ENCODE measurements at places on chromosomes 12 and 14.

DNA sequence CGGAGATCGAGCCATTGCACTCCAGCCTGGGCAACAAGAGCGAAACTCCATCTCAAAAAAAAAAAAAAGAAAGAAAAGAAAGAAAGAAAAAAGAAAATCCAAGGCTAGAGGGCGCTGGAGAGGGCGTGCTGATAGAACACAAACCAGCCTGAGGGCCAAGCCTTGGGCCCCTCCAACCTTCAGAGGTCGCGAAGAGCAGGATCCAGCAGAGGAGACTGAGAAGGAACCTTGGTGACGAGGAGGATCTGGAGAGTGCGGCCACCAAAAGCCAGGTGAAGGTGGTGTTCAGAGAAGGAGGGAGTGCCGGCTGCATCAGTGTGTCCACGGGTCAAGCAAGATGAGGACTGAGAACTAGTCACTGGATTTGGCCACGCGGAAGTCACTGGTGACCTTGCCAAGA, 4.1 kb upstream of the DYNC1H1 start:
- H3K4me1 ChIP-seq = no peaks in the 10 kb centered on the region
- H3K4me3 ChIP-seq = no peak overlapping the region
- DNase-seq = no peak
- H3K27ac ChIP-seq = no peak overlapping the region
- no peaks in the 10 kb centered on the region for H3K36me3 ChIP-seq

GRCh38 chr12:2165021-2165420, 112.2 kb downstream of the CACNA1C start:
- H3K4me1 ChIP-seq = no peaks in the 10 kb centered on the region
- no peak overlapping the region for H3K4me3 ChIP-seq
- H3K27me3 ChIP-seq = no peaks in the 10 kb centered on the region
- H3K27ac ChIP-seq = no peak overlapping the region

- DNase-seq = no peak
- H3K4me1 ChIP-seq = no peaks in the 10 kb centered on the region
- H3K27me3 ChIP-seq = no peaks in the 10 kb centered on the region
- H3K4me3 ChIP-seq = no peak overlapping the region
Measured at GRCh38 chr12:132404951-132405741, 75.8 kb upstream of the GALNT9 start.

DNA sequence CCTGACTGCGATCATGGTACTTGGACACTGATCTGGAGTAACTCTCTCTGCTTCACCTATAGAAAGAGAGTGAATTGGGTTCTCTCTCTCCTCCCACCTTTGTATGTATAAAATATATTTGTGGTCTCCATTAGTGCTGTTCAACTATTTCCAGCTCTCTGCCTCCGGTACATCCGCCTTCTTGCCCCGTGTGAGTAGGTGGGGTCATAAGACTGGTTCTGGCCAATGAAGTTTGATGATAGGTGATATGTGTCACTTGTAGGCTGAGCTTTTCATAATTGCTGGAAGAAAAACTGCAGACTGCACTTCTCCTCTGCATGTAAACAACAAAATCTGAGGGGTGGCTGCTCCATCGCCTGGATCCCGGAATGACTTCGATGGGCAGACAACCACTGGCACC, 210.4 kb downstream of the EXOC5 start:
- H3K27ac ChIP-seq = no peak overlapping the region
- no peak overlapping the region for H3K4me3 ChIP-seq
- H3K4me1 ChIP-seq = no peaks in the 10 kb centered on the region
- H3K36me3 ChIP-seq = no peaks in the 10 kb centered on the region
- DNase-seq = no peak

- DNase-seq = peak; percentile 14
- no peaks in the 10 kb centered on the region for H3K36me3 ChIP-seq
- H3K4me3 ChIP-seq = peak overlapping the region; percentile 89
- no peaks in the 10 kb centered on the region for H3K4me1 ChIP-seq
Measured at GRCh38 chr14:93332397-93332852, 411 bp downstream of the BTBD7 start.

- H3K4me1 ChIP-seq = no peaks in the 10 kb centered on the region
- H3K36me3 ChIP-seq = no peaks in the 10 kb centered on the region
- H3K27ac ChIP-seq = no peak overlapping the region
- DNase-seq = no peak
Measured at GRCh38 chr12:71748081-71748850, 6.4 kb upstream of the RAB21 start.

DNA sequence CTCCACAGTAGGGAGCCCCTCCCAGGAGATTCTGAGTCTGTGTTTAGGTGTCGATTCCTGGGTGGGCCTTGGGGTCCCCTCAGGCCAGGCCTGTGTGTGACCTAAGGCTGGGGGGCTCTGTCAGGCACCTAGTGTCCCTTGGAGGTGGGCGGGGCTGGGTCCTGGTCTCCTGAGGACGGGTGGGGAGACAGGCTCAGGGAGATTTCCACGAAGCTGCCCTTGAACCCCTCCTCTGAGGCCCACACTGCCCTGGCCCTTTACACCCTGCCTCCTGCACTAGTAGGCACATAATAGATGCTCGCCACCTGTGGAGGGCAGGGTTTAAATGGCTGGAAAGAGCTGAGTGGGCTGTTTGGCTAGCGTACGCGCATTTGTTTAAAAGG, 32.9 kb downstream of the MEG3 start:
- no peaks in the 10 kb centered on the region for H3K36me3 ChIP-seq
- no peaks in the 10 kb centered on the region for H3K4me1 ChIP-seq
- no peak overlapping the region for H3K4me3 ChIP-seq
- no peak overlapping the region for H3K27ac ChIP-seq
- H3K27me3 ChIP-seq = no peaks in the 10 kb centered on the region
- no peak for DNase-seq

DNA sequence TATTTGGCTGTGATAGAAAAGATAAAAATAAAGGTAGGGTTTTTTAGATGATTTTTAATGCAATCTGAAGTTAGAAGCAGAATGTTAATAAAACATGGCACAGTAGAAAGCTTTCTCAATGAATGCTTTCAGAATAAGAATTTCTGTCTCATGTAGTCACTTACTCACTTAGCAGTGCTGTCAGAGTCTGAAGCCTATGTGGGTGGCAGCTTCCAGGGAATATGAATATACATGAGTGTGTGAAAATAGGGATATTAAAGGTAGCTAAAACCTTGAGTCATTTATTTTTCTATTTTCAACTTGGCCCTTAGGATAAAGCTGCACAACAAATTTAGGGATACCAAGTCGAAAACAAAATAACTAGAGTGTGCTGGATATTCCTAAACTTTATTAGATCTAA, 427.9 kb downstream of the AEBP2 start:
- H3K4me1 ChIP-seq = no peaks in the 10 kb centered on the region
- no peaks in the 10 kb centered on the region for H3K27me3 ChIP-seq
- H3K36me3 ChIP-seq = no peaks in the 10 kb centered on the region
- H3K27ac ChIP-seq = no peak overlapping the region

DNA sequence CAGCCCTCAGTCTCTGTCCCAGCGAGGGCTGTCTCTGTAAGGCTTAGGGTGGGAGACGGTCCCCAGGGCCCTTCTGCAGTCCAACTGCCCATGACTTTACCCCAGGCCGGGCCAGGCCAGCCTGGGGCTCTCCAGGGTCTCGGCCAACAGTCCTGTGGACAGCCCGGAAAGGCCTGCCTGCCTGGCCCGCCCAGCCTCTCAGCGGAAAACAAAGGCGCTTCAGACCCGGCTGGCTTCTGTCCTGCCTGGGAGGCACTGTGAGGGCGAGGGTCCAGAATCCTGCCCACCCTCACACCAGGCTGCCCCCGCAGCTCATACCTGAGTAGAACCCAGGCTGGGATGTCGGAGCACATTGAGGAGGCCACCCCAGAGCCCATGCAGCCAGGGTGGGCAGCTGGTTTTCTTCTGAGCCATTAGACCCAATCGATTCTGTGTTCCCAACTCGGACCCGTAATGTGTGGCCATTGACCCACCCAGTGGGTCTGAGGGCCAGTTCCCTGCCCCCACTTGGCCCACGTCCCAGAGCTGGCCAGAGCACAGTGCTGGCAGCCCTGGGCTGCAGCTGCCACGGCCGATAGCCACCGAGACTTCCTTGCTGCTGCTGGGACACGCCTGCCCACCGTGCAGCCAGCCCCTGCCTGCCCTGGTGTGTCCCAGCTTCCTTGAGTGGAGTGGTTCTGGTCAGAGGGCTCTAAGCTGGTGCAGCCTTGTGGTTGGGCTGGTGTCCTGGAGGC, 1.6 kb downstream of the CRIP2 start:
- no peak for DNase-seq
- no peaks in the 10 kb centered on the region for H3K36me3 ChIP-seq
- no peaks in the 10 kb centered on the region for H3K27me3 ChIP-seq
- H3K4me3 ChIP-seq = peak overlapping the region; percentile 73
- peak overlapping the region; percentile 96 for H3K27ac ChIP-seq

DNA sequence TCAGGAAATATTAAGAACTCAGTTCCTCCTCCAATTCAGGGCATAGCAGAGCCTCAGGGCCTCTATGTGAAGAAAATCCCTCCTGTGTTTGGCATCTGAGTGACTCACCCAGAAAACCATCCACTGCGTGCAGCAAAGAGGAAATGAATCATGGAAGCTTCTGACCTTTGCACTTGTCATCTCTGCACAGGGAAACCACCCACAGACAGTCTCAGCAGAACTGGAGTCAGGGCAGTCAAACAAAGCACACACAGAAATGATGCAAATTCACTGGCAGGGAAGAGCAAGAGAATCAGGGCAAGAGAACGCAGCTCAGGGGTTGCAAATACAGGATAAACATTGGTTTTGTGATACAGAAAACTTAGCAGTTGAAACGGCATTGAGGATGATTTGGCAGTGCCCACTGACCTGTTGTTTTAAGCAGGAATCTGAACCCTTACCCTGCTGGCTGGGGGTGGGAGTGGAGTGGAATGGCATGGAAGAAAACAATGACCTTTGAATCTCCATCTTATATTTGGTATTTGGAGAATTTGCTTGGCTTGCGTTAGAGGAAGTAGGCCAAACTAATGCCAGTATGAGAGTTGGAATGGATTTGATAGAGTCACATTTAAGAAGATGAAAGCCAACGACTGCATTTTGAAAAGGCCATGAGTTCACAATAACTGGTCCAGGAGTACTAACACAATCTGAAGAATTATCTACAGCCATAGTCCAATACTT, 53.5 kb downstream of the PHLDA1 start:
- H3K27me3 ChIP-seq = no peaks in the 10 kb centered on the region
- peak; percentile 33 for DNase-seq
- no peak overlapping the region for H3K4me3 ChIP-seq

GRCh38 chr12:95002754-95003153, 743 bp downstream of the NDUFA12 start:
- H3K27me3 ChIP-seq = no peaks in the 10 kb centered on the region
- no peaks in the 10 kb centered on the region for H3K4me1 ChIP-seq
- peak overlapping the region; percentile 82 for H3K4me3 ChIP-seq
- peak overlapping the region; percentile 81 for H3K27ac ChIP-seq

DNA sequence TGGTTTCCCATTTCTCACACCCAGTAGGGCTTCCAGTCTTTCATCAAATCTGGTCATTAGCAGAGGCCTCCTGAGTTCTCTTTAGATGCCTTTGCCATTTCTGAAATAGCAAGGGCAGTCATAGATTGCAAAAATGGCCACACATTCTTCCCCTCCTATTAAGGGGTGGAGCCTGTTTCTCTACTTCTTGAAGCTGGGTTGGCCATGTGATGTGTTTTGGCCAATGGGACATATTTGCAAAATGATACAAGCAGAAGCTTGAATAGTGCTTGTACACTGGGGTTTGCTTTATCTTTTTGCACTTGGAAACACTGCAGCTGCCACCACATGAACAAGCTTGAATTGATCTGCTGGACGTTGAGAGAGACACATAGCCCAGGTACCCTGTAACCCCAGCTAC, 109.3 kb downstream of the VRK1 start:
- no peaks in the 10 kb centered on the region for H3K4me1 ChIP-seq
- DNase-seq = no peak
- no peak overlapping the region for H3K4me3 ChIP-seq
- H3K36me3 ChIP-seq = no peaks in the 10 kb centered on the region
- no peaks in the 10 kb centered on the region for H3K27me3 ChIP-seq

DNA sequence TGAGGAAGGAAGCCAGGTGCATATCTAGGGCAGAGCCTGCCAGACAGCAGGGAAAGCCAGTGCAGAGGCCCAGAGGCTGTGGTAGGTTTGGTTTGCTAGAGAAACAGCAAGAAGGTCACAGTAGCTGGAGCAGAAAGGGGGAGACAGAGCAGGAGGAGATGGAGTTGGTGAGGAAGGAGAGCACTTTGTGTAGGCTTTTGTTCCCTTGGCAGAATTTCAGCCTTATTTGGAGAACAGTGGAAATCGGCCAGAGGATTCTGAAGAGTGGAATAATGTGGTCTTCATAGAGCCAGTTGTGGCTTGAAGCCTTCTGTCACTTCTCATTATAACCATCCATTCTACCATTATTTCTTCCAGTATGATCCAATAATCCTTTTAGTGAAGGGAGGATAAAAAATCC, 212.9 kb upstream of the FAR2 start:
- H3K27ac ChIP-seq = no peak overlapping the region
- H3K4me1 ChIP-seq = no peaks in the 10 kb centered on the region
- H3K4me3 ChIP-seq = no peak overlapping the region

GRCh38 chr12:90055071-90055470, 346.4 kb upstream of the ATP2B1 start:
- no peaks in the 10 kb centered on the region for H3K36me3 ChIP-seq
- DNase-seq = no peak
- no peaks in the 10 kb centered on the region for H3K27me3 ChIP-seq
- H3K4me3 ChIP-seq = no peak overlapping the region
- H3K4me1 ChIP-seq = peaks cover 8% of the 10 kb centered on the region

- DNase-seq = no peak
- no peak overlapping the region for H3K4me3 ChIP-seq
- no peaks in the 10 kb centered on the region for H3K27me3 ChIP-seq
- peaks cover 78% of the 10 kb centered on the region for H3K36me3 ChIP-seq
Measured at GRCh38 chr14:90274808-90275457, 18.6 kb downstream of the PSMC1 start.

- H3K36me3 ChIP-seq = no peaks in the 10 kb centered on the region
- H3K4me1 ChIP-seq = no peaks in the 10 kb centered on the region
- H3K27me3 ChIP-seq = no peaks in the 10 kb centered on the region
- H3K27ac ChIP-seq = no peak overlapping the region
- no peak for DNase-seq
- no peak overlapping the region for H3K4me3 ChIP-seq
Measured at GRCh38 chr12:25135531-25136154, 59.3 kb downstream of the DNAI7 start.

- no peak for DNase-seq
- no peaks in the 10 kb centered on the region for H3K27me3 ChIP-seq
- H3K36me3 ChIP-seq = no peaks in the 10 kb centered on the region
- no peaks in the 10 kb centered on the region for H3K4me1 ChIP-seq
- H3K4me3 ChIP-seq = no peak overlapping the region
- H3K27ac ChIP-seq = no peak overlapping the region
Measured at GRCh38 chr12:42958291-42958674, 368.7 kb upstream of the PRICKLE1 start.

GRCh38 chr12:24948757-24949722, at the start of gene BCAT1:
TSS of gene BCAT1 (minus strand) at chr12:24949101. CDS start at chr12:24948932, 169 bp downstream.
- peak within 1 kb of the TSS; percentile 31 for H3K27ac ChIP-seq
- no peaks in the 10 kb centered on the region for H3K27me3 ChIP-seq
- no peaks in the 10 kb centered on the region for H3K4me1 ChIP-seq
- no peaks in the 10 kb centered on the region for H3K36me3 ChIP-seq
- peak; percentile 46 for DNase-seq

All from tibial nerve (tissue), 4 donors.